Osteoblast (primary cell): ENCODE measurements at places on chromosomes 7 and 10. TPM values are rescaled to one million over a fixed set of nuclear protein-coding genes. Genes with fewer than 3 reads are reported as not detected.

The URGCP gene
- total RNA-seq = 28.9 and 30.4 TPM in 2 replicates

DNA sequence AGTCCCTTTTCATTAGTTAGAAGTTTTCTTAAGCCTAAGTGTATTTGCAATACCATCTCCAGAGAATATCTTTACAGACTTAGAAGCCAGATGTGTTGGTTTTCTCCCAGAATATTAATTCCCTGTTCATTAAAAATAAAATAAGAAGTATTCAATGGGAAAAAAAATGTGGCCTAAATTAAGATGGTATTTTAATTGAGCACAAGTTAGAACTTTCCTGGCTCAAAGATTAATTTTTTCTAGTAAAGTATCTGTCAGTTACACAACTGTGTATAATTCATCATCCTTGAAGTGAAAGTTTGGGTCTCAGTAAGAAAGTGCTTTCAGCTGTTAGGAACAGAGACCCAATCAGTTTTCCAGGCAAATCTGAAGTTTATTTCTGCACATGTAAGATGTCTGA lies 1179.5 kb upstream of the C7orf33 start:
- no peak for DNase-seq
- H3K4me3 ChIP-seq = no peak overlapping the region
- H3K27me3 ChIP-seq = no peaks in the 10 kb centered on the region
- peaks cover 30% of the 10 kb centered on the region for H3K4me1 ChIP-seq
- no peaks in the 10 kb centered on the region for H3K36me3 ChIP-seq

- no peaks in the 10 kb centered on the region for H3K4me1 ChIP-seq
- H3K36me3 ChIP-seq = no peaks in the 10 kb centered on the region
- no peaks in the 10 kb centered on the region for H3K27me3 ChIP-seq
These were observed 270.1 kb downstream of the ARL4A start for GRCh38 chr7:12957487-12957886.

The RSPH10B2 gene
- under 0.01 TPM in 1 of 2 replicates, not detected in the other for total RNA-seq

The FAM25G gene
- not detected in 2 replicates for total RNA-seq

- H3K4me3 ChIP-seq = no peak overlapping the region
- H3K36me3 ChIP-seq = no peaks in the 10 kb centered on the region
These were observed 52.6 kb downstream of the GNAI1 start for GRCh38 chr7:80187279-80187678.

DNA sequence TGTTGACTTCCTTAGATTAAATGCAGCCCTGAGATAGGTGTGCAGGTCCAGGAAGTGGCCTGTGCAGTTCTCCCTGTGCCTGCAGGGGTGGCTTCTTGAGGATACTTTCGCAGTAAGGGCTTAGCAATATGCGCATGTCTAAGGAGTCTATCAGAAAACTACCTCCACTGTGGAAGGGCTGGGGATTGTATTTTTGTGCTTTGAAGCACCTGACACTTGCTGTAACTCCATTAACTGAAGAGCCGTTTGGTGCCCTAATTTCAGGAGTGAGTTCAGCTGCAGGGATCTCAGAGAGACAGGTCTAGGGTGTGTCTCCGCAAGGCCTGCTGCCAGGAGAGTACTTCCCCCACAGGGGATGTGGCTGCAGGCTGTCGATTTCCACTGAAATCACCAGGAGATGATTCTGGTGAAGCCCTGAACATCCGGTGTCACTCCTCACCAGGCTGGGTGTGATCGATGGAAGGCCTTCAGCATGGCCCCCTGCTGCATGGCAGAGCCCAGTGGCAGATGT lies 35.5 kb downstream of the IKZF1 start:
- peaks cover 3% of the 10 kb centered on the region for H3K27me3 ChIP-seq
- DNase-seq = no peak
- no peak overlapping the region for H3K27ac ChIP-seq
- no peak overlapping the region for H3K4me3 ChIP-seq
- no peaks in the 10 kb centered on the region for H3K4me1 ChIP-seq

DNA sequence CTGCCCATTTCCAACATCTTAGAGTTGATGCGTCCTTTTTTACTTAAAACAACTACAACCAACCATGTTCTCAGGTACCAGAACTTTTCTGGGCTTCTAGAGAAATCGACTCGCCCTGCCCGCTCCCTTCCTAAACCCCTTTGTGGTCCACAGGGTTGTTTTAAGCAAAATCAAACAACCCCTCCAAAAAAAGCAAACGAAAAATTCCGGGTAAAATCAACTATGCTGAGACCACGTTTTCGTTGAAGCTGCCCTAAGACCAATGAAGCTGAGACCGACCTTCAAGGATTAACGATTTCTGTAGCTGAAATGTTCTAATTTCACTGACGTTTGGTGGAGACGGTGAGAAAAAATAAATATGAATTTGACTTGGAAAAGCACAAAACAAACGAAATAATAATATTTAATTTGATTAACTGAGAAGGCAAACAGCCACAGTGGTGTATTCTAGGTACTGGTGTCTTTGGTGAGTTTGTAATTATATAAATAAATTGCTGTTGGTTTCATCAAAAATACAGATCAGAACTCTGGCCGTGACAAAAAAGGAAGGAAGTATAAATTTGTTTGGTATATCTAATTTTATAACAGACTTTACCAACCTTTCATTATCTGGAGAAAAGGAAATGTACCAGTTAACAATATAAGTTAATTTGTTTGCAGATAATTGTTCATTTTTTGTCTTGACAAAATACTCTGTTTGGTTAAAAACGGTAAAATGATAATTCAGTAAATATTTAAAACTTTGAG lies 4.7 kb upstream of the IGF2BP3 start:
- DNase-seq = peak; percentile 18
- peaks cover 18% of the 10 kb centered on the region for H3K4me1 ChIP-seq
- H3K27ac ChIP-seq = no peak overlapping the region
- peaks cover 92% of the 10 kb centered on the region for H3K27me3 ChIP-seq
- peak overlapping the region; percentile 76 for H3K4me3 ChIP-seq

DNA sequence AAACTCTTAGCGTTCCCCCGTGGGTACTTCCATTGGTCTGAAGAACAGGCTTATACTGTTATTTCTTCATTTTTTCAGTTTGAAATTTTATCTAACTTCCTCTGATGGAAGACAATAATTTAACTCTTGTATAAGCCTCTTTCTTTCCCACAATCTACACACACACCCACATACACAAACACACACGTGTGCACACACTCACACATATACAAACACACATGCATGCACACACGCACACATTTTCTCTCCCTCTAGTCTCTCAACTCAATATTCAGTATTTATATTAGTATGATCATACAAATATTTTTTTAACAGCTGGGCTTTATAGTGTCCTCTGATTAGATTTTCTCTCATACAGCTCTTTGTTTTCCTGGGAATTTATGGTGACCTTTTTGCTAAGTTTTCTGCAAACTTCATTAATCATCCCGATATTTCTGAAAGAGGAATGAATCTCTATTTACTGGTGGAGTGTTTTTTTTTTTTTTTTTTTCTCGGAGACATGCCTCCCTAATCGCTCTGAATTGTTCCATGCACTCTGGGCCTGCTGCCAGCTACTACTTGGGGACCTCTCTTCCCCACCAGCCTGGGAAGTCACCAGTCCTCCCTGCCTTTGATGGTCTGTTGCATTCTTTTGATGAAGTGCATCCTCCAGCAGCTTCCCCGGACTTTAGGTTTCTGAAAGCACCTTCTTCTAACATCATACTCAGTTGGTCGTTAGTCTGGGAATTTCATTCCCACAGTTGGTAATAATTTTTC lies 75.5 kb downstream of the ZNF777 start:
- DNase-seq = no peak
- no peaks in the 10 kb centered on the region for H3K27me3 ChIP-seq
- H3K4me1 ChIP-seq = no peaks in the 10 kb centered on the region
- no peak overlapping the region for H3K4me3 ChIP-seq
- no peaks in the 10 kb centered on the region for H3K36me3 ChIP-seq

DNA sequence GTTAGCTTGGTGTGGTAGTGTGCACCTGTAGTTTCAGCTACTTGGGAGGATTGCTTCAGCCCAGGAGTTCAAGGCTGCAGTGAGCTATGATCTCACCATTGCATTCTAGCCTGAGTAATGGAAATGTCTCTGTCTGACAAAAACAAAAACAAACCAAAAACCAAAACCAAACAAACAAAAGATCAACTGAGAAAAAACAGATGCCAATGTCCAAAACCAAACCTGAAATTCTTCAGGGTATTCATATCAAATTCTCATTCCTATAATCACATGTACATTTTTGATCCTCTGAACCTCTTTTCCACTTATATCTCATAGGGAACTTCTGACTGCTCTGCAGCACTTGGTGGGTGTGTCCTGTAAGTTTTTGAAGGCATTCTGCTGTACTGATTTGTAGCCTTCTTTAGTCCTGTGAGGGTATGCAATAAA lies 87.0 kb downstream of the CDK6 start:
- peak overlapping the region; percentile 93 for H3K27ac ChIP-seq
- no peaks in the 10 kb centered on the region for H3K36me3 ChIP-seq
- H3K4me1 ChIP-seq = peaks cover 55% of the 10 kb centered on the region
- DNase-seq = no peak

DNA sequence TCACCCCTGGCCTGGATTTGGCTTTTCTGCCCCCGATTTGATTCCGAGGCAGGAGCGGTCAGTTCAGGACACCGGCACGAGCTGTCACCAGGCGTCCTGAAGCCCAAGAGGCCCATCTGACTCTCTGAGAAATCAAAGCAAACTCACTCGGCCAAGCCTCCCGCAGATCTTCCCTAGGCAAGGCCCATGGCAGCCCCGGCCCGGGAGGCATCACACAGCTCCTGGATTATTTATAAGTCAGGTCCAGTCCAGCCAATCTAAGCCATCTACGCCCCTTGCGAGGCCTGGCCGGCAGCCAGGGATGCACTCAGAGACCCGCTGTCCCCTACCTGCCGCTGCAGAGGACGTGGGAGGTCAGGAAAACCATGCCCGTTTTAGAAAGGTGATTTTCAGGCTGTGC lies 87.3 kb upstream of the DIP2C start:
- peak; percentile 69 for DNase-seq
- peaks cover 2% of the 10 kb centered on the region for H3K27me3 ChIP-seq
- H3K4me3 ChIP-seq = no peak overlapping the region
- no peaks in the 10 kb centered on the region for H3K36me3 ChIP-seq
- peaks cover 7% of the 10 kb centered on the region for H3K4me1 ChIP-seq

The LBX1 gene
- not detected in 2 replicates for total RNA-seq

The PVRIG gene
- not detected in 2 replicates for total RNA-seq

The SLC13A1 gene
- not detected in 2 replicates for total RNA-seq

GRCh38 chr7:2028733-2029132 lies 204.0 kb downstream of the MAD1L1 start:
- no peak for DNase-seq
- H3K4me1 ChIP-seq = no peaks in the 10 kb centered on the region
- no peaks in the 10 kb centered on the region for H3K36me3 ChIP-seq

DNA sequence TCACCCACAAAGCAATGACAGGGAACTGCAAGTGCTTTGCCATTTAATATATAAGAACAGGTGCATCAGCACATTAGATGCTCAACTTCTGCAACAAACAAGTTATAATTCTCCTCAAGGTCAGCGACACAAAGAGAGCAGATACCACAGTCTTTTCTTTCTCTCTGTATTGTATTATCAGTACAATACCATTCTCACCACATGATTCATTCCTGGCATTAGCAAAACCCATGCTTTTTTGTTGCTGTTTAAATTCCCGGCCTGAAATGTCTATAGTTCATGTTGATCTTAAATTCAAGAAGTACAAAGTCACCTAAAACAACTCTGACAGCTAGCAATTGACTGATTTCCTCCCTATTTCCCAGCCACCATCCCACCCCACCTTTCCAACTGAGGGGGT lies 111.8 kb upstream of the FEZF1 start:
- H3K27me3 ChIP-seq = no peaks in the 10 kb centered on the region
- H3K4me1 ChIP-seq = no peaks in the 10 kb centered on the region
- H3K36me3 ChIP-seq = no peaks in the 10 kb centered on the region
- no peak for DNase-seq

The IL2RA gene
- total RNA-seq = not detected in 2 replicates

The ARHGAP22 gene
- total RNA-seq = 45.6 and 50.1 TPM in 2 replicates

- H3K4me1 ChIP-seq = no peaks in the 10 kb centered on the region
- H3K36me3 ChIP-seq = no peaks in the 10 kb centered on the region
- no peak overlapping the region for H3K4me3 ChIP-seq
- H3K27me3 ChIP-seq = peaks cover 3% of the 10 kb centered on the region
- DNase-seq = no peak
These were observed 123.4 kb upstream of the PDLIM1 start for GRCh38 chr10:95414016-95414830.

- no peak overlapping the region for H3K27ac ChIP-seq
- H3K4me3 ChIP-seq = no peak overlapping the region
- H3K27me3 ChIP-seq = peaks cover 16% of the 10 kb centered on the region
- no peaks in the 10 kb centered on the region for H3K36me3 ChIP-seq
These were observed 34.7 kb downstream of the ALOX5 start for GRCh38 chr10:45408421-45409319.

DNA sequence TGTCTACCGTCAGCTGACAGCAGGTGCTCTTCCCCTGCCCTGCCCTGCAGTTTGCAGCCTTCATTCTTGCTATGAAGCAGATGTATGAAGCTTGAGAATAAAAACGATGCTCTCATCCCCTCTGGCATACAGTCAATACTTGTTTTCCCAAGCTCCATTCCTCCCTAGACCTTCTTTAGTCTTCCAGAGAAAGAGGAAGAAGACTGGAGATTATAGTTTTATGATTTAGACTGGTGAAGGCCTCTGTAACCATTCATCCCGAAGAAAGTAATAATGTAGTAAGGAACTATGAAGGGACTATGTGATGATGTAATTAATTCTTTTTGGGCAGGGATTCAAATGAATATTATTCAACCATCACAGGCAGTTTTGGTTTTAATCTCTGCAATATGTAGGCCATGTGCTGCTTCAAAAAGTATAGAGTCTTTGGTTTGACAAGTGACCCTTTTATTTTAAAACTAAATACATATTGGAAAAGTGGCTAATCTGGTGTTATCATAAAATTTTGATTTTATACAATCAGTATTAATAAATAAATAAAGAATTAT lies 242.4 kb upstream of the KIAA1217 start:
- H3K4me1 ChIP-seq = no peaks in the 10 kb centered on the region
- H3K36me3 ChIP-seq = no peaks in the 10 kb centered on the region
- H3K27me3 ChIP-seq = no peaks in the 10 kb centered on the region
- DNase-seq = no peak
- H3K27ac ChIP-seq = no peak overlapping the region

GRCh38 chr7:135188298-135188984 lies 17.9 kb upstream of the CYREN start:
- no peaks in the 10 kb centered on the region for H3K4me1 ChIP-seq
- H3K27me3 ChIP-seq = no peaks in the 10 kb centered on the region
- no peak overlapping the region for H3K27ac ChIP-seq
- H3K36me3 ChIP-seq = peaks cover 32% of the 10 kb centered on the region
